NCI-H526 (cell line): ENCODE measurements at places on chromosomes 5 and 9.
A peak's percentile ranks its signal among the peaks of the same experiment; 100 is the strongest.

- DNase-seq = no peak
Measured at GRCh38 chr9:134680393-134681060, 38.9 kb downstream of the COL5A1 start.

DNA sequence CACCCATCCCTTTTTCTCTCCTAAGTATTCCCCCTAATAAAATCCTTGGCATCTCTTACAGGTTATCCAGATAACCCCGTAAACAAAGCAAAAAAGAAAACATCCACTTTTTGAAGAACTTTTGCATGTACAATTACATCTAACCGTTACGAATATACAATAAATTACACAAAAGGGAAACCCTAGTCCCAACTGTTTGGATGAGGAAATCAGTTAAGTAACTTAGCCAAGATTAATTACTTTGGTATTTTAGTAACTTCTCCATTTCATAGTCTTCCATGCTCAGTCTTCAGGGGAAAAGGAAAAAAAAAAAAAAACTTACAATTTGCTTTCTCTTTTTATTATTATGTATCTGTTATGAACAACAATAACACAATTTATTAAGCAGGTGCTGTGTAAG is 212.9 kb downstream of the ACTL7B start:
- no peak for DNase-seq

DNA sequence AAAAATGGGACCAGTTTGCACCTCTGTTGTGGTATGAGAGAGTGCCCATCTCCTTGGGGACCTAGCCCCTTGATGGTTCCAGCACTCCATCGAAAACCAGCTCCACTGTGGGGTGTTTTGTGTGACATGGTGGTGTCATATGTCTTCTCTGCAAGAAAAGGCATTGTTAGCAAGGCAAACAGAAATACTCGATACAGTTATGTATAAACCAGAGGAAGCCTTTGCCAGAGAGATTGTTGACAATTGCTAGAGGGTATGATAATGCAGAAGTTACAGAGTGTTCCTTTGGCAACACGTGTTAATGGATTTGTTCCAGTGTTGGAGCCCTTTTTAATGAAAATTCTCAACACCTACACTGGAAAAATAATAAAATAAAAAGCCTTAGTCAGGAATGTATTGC is 270.4 kb upstream of the DMRT1 start:
- no peak for DNase-seq

DNA sequence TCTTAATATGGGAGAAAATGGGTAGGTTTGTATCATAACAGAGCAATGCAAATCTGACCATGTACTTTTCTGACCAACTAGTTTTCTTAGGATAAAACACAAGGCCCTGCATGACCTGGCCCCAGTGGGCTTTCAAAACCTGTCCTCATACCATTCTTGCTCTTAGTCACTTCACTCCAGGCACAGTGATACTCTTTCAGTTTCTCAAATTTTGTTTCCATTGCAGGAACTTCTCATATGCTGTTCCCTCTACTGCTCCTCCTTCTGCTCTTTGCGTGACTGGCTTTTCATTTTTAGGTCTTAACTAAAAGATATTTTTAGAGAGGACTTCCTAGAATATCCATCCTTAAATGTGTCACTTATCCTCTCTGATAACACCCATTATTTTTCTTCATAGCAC is 112.4 kb downstream of the INIP start:
- DNase-seq = no peak

GRCh38 chr5:134833340-134834032 is 12.3 kb upstream of the C5orf24 start:
- DNase-seq = no peak

GRCh38 chr5:59272809-59273427 is 620.6 kb downstream of the PDE4D start:
- DNase-seq = no peak

GRCh38 chr5:57094753-57095683 is 78.8 kb upstream of the GPBP1 start:
- DNase-seq = no peak

DNA sequence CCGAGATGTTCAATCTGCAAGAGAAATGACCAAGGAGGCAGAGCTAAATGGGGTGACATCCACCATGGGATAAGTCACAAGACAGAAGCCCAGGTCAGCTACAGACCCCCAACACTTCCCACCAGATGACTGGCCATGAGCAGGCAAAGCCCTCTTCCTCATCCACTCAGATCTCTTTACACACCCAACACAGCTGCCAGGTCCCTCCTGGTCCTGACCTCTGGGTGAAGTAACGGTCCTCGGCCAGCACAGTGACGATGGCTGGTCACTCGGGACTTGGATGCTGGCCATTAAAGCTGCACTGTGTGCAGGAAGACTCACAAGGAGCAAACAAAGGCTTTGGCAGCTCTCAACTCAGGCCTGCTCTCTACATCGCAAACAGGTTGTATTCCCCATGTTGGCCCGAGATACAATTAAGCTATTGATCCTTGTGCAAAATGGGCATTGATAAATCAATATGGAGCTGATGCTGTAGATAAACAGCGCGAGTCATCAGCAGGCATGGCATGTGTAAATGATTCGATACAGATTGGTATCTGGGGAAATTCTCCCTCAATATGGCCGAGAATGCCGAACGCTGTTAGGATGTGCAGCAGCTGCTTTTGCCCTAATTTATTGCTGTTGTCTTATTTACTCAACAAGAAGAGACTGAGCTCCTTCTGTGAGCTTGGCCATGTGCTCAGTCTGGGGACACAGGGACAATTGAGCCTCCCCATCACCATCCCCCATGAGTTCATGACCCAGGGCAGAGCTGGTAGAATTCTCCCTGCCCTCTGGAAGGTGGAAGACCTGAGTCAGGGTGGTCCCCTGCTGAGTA is 98.7 kb downstream of the C5orf15 start:
- DNase-seq = no peak

DNA sequence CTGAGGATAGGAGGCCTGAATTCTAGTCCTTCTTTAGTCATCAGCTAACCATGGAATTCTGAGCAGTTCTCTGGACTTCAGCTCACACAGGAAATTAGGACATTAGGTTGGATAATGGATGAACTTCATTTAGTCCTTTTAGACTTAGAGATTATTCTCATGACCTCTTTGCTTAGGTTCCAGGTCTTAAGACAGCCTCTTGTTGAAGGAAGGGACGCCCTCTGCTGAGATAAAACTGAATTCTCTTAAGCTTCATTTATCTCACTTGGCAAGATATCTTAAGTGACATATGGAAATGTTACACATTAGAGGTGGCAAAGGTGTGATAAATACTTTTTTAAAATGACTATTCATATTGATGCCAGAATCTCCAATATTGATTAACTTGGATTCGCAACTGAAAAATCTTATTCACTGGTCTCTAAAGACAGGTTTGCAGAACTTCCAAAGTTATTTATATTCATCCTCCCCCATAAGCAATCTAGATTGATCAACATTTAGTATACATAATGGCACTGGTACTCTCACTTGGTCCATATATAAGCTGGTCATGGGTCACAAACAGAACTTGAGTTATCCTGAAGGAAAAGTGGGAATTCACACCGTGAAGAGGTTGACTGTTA is 16.9 kb upstream of the ZNF366 start:
- DNase-seq = peak; percentile 32

DNA sequence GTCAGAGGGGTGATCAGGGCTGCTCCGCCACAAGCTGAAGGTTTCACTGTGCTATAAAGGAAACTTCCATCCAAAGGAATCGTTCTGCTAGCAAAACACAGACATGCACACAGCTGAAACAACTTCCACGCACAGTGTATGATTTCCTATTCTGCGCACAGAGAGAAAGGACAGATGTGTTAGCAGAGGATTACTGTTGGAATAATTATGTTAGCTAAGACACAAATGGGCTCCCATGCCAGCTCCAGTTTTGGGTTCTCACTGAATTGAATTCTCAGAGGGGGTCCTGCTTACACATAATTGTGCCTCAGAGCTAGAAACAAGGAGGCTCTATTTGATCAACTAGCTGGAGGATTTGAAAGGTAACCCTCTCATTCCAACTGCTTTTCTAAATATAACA is 352.4 kb downstream of the IRX2 start:
- no peak for DNase-seq

DNA sequence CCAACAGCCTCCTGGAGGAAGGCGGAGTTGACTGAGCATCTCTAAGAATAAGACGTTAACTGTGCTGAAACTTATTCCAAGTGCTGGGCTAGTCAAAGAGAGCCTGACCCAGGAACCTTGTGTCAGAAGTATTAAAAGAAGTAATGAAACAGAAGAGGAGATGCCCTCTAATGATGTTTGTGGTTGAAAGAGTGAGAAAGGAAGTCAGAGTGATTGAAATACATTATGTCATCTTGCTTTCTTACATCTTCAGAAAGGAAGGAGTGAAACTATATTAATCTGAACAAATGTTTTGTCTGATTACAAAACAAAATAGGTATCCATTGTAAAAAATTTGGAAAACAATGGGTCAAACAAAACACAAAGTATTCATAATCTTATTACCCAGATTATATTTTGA is 460.7 kb downstream of the NTRK2 start:
- no peak for DNase-seq

DNA sequence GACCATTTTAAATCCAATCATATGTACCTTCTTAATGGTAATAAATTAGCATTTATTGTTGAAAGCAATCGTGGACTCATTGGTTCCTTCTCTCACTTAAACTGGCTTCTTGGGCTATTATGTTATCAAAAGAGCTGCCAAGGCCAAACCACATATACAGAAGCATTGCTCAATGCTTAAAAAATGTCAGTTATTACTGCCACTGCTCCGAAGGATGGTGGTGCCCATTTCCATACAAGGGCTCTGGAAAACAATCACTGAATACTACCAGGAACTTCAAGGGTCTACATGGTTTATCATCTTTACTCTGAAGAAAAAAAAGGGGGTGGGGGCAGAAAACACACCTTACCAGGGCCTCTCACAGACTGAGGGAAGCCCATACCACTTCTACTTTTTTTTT is 104.3 kb downstream of the GNAQ start:
- no peak for DNase-seq

GRCh38 chr5:57360871-57361270 is 121.7 kb downstream of the ACTBL2 start:
- DNase-seq = no peak

DNA sequence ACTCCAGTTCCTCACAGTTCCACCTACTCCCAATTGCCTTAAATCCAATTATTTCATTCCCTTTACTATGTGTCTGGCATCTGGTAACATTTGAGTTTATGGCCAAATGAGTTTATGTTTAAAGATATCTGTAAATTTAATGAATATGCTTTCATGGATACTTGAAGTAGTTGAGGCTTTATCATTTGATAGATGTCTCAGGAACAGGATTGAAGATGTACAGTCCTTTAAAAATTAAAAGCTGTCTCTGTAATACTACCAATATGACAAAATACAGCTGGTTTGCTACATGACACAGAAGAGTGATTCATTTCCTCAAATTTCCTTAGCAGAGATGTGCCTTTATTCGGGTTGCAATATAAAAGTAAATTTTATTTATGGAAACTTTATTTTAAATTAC is 2326.0 kb upstream of the ACO1 start:
- DNase-seq = no peak
